Kidney (tissue), 22 donors: ENCODE measurements at places on chromosomes 2 and 18. TPM values are rescaled to one million over a fixed set of nuclear protein-coding genes. Genes with fewer than 3 reads are reported as not detected.
A peak's percentile ranks its signal among the peaks of the same experiment; 100 is the strongest.

- DNase-seq = no peak
Measured at GRCh38 chr2:239291475-239292350, 109.1 kb downstream of the HDAC4 start.

DNA sequence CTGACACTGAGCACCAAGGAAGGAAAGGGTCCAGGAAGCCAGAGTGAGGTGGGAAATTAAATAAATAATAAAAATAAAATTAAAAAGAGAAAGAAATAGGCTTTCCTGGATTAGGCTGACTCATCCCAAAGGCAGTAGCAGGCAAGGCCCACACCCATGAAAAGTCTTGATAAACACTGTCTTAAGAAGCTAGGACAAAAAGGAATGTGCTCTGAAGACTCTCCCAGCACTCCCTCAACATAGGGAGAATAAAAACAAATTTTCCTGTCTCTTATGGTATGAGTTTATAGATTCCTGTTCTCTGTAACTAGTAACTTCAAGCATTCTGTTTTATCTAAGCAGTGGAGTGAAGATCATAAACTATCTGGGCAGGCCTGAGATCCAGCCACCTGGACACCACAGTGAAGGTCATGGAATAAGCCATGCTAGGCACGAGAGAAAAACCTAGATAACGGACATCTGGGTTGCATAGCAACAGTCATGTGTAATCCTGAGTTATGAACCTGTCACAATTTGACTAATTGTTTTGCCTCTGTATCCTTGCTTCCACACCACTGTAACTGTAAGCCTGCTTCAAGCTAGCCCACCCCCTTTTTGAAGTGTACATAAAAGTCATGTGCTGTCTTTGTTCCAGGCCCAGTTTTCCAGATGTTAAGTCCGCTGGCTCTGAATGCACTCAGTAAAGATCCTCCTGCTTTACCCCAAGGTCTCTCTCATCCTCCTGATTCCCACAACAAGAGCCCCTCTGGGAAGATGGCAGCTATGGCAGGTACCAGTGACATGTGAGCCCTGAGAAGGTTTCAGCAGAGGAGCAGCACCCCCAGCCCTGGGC is 107.8 kb downstream of the NDUFA10 start:
- peak; percentile 4 for DNase-seq

GRCh38 chr2:36507408-36507812 is 90.6 kb downstream of the FEZ2 start:
- peak; percentile 62 for DNase-seq

The TFCP2L1 gene
- polyA plus RNA-seq = 44.4 TPM

The TSN gene
- 37.9 TPM for polyA plus RNA-seq

The FAM98A gene
- polyA plus RNA-seq = 31.3 TPM

- DNase-seq = no peak
Measured at GRCh38 chr2:240252872-240253511, 112.5 kb upstream of the OTOS start.

- DNase-seq = no peak
Measured at GRCh38 chr2:100589527-100589926, 26.7 kb downstream of the PDCL3 start.
